NCI-H1092 treated with DMSO at 0.1 percent for 48 hours (cell line): ENCODE measurements at places on chromosomes 3 and 15.

DNA sequence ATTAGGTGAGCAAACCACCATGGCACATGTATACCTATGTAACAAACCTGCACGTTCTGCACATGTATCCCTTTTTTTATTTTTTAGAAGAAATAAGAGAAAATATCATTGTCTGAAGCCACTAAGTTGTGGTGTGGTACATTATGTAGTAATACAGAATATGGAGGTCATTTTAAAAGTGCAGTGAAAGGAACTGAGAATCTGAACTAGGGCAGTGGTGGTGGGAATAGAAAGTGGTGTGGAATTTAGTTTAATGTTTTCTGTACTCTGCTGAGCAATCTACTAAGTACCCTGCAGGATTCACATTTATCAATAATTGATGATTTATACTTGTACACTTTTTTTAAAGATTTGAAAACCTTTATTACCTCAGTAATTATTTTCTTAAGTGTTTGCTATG is 283.5 kb downstream of the CHL1 start:
- DNase-seq, result no peak

DNA sequence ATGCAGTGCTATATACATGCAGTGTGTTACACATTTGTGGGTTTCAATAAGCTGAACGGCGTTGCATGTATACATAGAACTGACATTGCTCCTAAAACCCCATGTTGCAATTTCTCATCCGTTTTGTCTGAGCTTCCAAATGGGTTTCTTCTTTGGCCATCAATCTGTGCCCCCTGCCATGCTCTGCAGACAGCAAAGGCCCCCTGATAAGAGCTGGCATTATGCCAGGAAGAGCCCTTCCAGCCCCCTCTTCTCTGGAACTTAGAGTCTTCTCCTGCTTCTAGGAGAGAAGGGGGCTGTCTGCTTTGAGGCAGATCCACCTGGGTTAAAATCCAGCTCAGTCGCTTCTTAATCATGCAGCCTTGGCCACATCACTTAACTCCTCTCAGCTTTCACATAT is 254.0 kb downstream of the SLCO3A1 start:
- no peak for DNase-seq

- no peak for DNase-seq
These were observed 47.8 kb downstream of the FNDC3B start for GRCh38 chr3:172087198-172087597.

- DNase-seq, result no peak
These were observed 80.6 kb downstream of the ARIH1 start for GRCh38 chr15:72554471-72555425.

GRCh38 chr15:35399901-35400300 is 146.1 kb downstream of the DPH6 start:
- DNase-seq, result no peak

GRCh38 chr3:111741181-111741580 is 117.9 kb upstream of the PHLDB2 start:
- DNase-seq, result no peak
